GM12892 (cell line): ENCODE measurements at places on chromosomes 11 and 22.

DNA sequence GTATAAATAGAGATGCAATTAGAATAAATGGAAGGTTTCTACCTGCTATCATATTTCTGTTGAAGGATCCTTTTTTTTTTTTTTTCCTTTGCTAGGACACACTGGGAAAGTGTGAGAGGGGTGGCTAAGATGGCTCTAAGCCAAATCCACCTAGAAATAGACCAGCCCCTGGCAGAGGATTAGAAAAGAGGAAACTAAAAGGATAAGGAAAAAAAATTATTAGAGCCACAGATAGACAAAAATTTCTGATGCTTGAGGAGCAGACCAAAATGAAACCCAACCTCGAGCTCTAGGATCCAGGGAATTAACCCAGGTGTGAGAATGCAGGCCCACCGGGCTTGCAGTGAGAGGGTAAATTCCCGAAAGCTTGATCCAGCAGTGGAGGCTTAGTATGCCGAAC is 262.3 kb downstream of the CADM1 start:
- no peak for DNase-seq

- DNase-seq, result no peak
Measured at GRCh38 chr11:34064291-34064690, 12.8 kb downstream of the CAPRIN1 start.

DNA sequence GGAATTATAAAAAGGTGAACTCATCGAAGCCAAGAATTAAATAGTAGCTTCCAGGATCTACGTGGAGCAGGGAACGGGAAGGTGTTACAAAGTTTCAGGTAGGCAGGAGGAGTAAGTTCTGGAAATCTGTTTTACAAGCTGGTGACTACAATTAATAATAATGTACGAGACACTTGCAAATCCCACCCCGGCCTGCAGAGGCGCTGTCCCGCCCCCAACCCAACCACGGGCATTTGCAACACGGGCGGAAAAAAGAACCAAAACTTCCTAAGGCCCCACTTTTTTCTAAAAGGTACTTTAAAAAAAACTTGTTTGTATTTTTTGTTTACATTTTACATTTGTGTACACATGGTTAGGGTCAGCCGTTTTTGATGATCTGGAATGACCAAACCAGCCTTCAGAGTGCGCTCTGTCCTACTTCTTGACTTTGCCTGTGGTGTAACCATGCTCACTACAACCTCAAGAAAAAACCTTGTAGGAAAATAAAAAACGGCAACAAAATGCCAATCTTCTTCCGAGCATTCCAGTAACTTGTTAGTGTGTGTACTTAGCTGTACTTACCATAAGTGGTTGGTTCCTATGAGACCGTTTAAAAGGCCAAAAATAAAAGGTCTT is 449.6 kb upstream of the B3GAT1 start:
- no peak for DNase-seq

GRCh38 chr22:42078469-42079318 is 806 bp upstream of the SMDT1 start:
- peak; percentile 44 for DNase-seq

- no peak for DNase-seq
Measured at GRCh38 chr11:118006153-118006534, 19.9 kb downstream of the IL10RA start.
